ENCODE measurements at places on chromosomes 11 and 22.
A peak's percentile ranks its signal among the peaks of the same experiment; 100 is the strongest.

GRCh38 chr11:6637871-6638270 is 17.7 kb downstream of the DCHS1 start:
- no peak for DNase-seq

DNA sequence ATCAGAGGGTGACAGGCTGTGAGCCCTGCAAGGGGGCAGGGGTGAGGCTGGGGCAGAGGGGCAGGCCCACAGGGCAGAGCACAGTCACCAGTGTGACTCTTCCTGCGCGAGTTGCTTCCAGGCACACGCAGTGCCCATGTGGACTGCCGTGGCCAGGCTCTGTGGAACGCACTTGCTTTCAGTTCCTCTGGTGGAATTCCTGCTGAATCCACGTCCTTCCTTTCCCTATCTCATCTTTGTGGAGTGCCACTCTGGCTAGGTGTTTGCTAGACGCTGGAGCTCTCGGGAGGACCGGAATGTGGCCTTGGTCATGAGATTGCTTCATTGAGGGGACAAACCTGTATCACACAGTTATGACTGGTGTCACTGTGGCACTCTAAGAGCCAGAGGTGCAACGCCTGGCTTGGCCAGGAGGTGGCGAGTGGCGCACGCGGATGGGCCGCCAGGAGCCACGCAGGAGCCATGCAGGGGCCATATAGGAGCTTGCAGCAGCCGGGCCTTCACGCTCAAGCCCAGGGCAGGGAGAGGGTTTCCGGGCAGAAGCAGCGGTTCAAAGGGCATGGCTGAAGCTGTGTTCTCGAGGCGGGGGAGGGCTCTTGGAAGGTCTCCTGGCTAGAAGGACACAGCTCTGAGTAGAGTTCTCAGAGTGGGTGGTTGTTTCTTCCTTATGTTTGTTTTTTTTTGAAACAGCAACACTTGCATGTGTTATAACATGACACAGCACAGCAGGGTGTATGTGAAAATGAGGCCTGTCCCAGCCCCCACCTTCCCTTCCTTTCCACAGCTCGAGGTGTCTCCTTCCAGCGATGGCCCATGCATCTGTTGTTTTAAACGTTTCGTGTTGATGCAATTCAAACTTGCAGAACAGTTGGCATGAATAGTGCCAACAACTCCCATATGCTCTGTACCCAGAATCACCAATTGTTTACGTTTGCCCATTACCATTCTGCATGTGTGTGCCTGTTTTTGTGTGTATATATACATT is 36.2 kb downstream of the TBC1D22A start:
- DNase-seq, result peak; percentile 74

DNA sequence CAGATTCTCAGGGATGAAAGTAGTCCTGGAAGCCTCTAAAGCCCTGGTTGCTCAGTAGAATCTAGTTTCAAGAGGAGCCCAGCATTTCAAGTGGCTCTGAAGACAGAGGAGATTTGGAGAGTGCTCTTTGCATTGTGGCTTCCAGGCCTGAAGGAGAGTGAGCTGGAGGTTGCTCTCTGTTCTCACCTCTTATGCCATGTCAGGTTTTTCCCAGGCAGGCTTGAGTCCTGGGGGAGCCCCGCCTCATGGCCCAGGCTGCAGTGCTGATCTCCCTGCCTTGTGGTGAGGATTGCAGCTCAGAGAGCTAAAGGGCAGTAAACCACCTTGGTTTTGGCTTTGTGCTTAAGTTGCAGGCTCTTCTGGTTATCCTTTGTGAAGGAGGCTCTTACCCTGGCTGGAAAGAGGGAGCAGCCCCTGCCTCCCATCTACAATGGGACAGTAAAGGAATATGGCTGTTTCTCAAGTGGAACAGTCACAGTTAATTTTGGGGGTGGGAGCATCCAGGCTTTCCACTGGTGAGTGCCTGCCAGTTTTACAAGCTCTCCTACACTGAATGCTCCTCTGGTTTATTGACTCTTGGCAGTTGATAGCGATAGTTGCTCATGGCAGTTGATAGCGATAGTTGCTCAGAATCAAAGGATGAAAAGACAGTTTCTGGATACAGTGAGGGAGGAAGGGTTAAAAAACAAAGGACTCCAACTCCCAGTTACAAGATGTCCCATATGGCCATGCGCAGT is 32.6 kb downstream of the RCOR2 start:
- DNase-seq, result no peak

DNA sequence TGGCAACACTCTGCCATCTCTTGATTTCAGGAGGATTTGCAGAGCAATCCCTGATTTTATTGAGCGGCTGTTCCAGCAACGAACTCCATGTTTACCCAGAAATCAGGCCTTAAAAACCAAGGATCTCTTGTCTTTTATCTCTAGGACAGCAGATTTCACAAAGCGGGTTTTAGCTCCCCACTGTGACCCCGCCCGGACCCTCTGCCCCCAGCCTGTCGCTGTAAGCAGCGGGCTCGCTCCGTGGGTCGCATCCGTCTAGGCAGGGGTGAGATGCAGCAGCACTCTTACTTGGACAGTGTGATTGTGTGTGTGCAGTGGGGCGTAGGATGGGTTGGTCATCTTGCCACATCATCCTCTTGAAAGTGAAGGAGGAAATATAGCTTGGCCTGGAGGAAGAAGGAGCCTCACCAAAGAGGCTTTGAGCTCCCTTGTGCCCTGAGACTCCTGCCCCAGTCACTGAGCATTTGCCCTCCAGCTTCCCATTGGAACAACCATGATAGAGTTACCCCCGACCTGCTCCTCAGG is 189.2 kb upstream of the TBCEL start:
- DNase-seq, result no peak

Data from B cell (primary cell).